ENCODE measurements at places on chromosomes 7 and 10. TPM values are rescaled to one million over a fixed set of nuclear protein-coding genes. Genes with fewer than 3 reads are reported as not detected.

The RSBN1L gene
- total RNA-seq: 8.3 TPM

The OPN1SW gene
- not detected for total RNA-seq

The PDE6C gene
- total RNA-seq: not detected

The GIMAP1 gene
- total RNA-seq: 16.7 TPM

The FGFR2 gene
- not detected for total RNA-seq

The SGCE gene
- 77.8 TPM for total RNA-seq

The RAPGEF5 gene
- total RNA-seq: 110 TPM

Data from lung microvascular endothelial cell (primary cell).